Fibroblast of skin of left quadriceps (primary cell): ENCODE measurements at places on chromosomes 7 and 10.

GRCh38 chr7:54833001-54833467 is 74.0 kb upstream of the SEC61G start:
- no peak for DNase-seq

- DNase-seq = no peak
These were observed 1280.1 kb downstream of the TYW1 start for GRCh38 chr7:68276725-68277124.

GRCh38 chr7:47622586-47622945 is 40.7 kb upstream of the TNS3 start:
- DNase-seq = no peak

DNA sequence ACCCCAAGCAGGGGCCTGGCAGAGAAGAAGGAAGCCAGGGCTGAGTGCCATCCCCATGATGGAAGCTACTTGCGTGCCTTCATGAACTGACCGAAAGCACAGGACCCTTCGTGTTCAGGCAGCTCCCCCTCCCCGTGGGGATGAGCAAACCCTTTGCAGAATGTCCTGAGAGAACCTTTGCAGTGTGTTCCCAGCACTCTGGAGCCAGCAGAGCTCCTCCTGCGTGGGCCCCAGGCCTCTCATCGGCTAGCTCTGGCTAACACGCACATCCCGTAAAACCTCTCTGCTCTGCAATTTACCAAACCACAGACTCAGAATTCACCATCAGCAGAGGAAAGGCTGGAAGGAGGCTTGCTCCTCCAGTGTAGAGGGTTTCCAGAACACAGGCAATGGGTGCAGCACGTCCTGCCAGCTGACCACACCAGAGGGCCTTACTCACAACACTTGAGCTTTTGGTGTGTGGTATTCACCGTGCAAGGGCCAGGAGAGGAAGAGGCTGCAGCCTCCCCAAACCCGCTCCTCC is 3.1 kb downstream of the SH3PXD2A start:
- peak; percentile 58 for DNase-seq

- no peak for DNase-seq
These were observed 187.9 kb downstream of the PLXDC2 start for GRCh38 chr10:20004087-20004523.
